ENCODE measurements at places on chromosomes 5 and 9. TPM values are rescaled to one million over a fixed set of nuclear protein-coding genes. Genes with fewer than 3 reads are reported as not detected.
A peak's percentile ranks its signal among the peaks of the same experiment; 100 is the strongest.

MACROH2A1 gene
- 302 TPM for total RNA-seq

SMIM33 gene
- 0.23 TPM for total RNA-seq

GALNT12 gene
- total RNA-seq = 2.3 TPM

DNA sequence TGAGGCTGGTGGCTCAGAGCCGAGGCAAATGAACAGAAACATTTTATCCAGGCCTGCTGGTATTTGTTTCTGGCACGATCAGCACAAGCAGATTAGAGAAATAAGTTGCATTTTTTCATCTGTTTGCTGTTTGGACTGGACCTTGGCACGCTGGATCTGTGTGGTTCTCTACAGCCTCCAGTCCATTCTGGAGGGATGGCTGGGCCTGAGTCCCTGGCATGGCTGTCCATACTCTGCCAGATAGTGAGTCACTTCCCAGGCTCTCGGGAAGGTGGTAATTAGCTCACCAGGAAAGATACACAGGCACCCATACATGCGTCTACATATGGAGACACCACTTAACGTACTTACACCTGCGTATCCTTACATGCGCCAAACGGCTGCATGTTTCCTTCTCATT is 78.6 kb downstream of the SPRY4 start:
- H3K4me3 ChIP-seq = no peak overlapping the region
- DNase-seq = no peak
- no peak overlapping the region for H3K27ac ChIP-seq
- peaks cover 2% of the 10 kb centered on the region for H3K27me3 ChIP-seq

DNA sequence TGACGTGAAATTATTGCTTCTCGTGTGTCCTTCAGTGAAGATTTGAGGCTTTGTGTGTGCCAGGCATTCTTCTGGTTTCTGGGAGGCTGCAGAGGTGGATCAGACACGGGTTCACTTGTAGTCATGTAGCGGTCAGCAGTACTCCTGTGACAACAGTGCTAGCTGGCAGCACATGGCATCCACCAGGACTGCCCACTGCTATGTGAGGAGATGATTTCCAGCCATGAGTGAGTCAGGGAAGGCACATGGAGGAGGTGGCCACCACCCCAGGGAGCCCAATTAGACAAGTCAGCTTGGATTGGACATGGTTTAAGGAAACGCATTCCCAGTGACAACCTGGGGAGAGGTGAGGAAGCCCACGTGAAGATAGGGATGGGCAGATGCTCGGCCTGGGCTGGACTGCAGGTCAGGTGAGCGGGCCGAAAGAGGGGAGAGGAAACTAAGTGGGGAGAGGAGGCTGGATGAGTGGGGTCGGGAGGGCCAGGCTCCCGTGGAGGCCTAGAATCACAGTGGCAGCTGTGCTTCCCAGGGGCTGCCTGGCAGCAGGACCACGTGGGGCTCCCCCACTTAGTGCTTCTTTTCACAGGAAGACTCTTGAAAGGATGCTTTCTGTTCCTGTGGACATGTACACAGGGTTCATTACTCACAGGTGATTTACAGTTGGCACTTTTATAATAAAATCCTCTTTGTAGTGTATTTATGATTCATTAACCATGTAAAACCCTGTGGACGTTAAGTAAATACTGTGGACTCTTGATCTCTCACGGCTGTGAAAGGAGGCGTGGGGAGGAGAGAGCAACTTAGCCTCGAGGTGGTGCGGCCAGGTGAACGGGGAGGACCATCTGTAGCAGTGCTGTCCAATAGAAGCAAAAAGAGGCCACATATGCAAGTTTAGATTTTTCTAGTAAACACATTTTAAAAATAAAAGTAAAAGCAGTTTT is 80.0 kb upstream of the OTULINL start:
- no peak for DNase-seq
- no peaks in the 10 kb centered on the region for H3K36me3 ChIP-seq
- no peak overlapping the region for H3K4me3 ChIP-seq

DNA sequence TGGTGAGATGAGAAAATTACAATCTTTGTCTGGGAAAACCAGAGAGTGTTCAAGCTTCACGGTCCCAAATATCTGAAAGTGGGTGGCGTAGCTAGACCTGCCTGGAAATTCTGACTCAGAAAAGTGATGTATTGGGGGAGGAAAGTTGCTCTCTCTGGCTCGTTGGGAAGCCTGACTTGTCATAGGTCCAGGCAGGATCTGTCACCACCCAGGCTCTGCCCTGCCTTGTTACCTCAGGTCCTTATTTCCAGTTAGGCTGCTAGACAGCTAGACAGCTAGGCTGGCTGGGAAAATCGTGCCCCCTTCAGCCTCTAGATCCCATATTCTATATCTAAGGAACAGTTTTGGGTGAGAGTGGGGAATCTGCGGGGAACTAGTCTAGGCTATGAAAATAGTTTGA is 41.0 kb upstream of the HCN1 start:
- H3K36me3 ChIP-seq = no peaks in the 10 kb centered on the region
- no peak for DNase-seq
- H3K27ac ChIP-seq = no peak overlapping the region
- H3K4me1 ChIP-seq = no peaks in the 10 kb centered on the region

GRCh38 chr5:100691548-100691947 is 156.4 kb downstream of the FAM174A start:
- peaks cover 16% of the 10 kb centered on the region for H3K4me1 ChIP-seq
- no peak overlapping the region for H3K4me3 ChIP-seq
- no peaks in the 10 kb centered on the region for H3K36me3 ChIP-seq
- DNase-seq = no peak
- H3K27ac ChIP-seq = no peak overlapping the region

- peaks cover 42% of the 10 kb centered on the region for H3K4me1 ChIP-seq
- no peaks in the 10 kb centered on the region for H3K27me3 ChIP-seq
- H3K27ac ChIP-seq = no peak overlapping the region
Observed at GRCh38 chr5:95836544-95836943, 14.0 kb upstream of the GLRX start.

- no peak overlapping the region for H3K4me3 ChIP-seq
- no peaks in the 10 kb centered on the region for H3K36me3 ChIP-seq
- DNase-seq = no peak
- no peak overlapping the region for H3K27ac ChIP-seq
- H3K4me1 ChIP-seq = no peaks in the 10 kb centered on the region
- no peaks in the 10 kb centered on the region for H3K27me3 ChIP-seq
Observed at GRCh38 chr9:16964228-16964627, 93.8 kb upstream of the BNC2 start.

GRCh38 chr9:30591461-30591860 is 1793.0 kb upstream of the ACO1 start:
- no peak overlapping the region for H3K27ac ChIP-seq
- H3K4me1 ChIP-seq = no peaks in the 10 kb centered on the region
- H3K4me3 ChIP-seq = no peak overlapping the region
- no peaks in the 10 kb centered on the region for H3K36me3 ChIP-seq

DNA sequence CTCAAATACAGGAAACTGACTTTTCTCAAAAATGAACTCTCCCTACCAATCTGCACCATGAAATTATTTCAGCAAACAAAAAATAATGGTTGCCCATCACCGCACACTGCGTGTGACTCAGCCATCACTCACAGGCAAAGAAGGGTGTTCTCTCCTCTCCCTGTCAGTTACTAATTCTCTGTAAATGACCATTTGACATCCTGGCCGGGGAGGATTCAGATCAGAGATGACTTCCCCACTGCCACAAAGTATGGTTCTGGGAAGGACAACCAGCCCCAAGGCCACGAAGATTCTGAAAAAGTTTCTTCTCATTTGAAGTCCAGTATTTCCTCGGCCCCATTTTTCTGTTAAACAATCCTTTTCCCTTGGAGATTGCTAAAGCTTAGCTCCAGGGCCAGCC is 199.4 kb downstream of the AUH start:
- peak overlapping the region; percentile 98 for H3K27ac ChIP-seq
- DNase-seq = no peak
- H3K4me1 ChIP-seq = peaks cover 65% of the 10 kb centered on the region
- peaks cover 36% of the 10 kb centered on the region for H3K36me3 ChIP-seq
- no peaks in the 10 kb centered on the region for H3K27me3 ChIP-seq

DNA sequence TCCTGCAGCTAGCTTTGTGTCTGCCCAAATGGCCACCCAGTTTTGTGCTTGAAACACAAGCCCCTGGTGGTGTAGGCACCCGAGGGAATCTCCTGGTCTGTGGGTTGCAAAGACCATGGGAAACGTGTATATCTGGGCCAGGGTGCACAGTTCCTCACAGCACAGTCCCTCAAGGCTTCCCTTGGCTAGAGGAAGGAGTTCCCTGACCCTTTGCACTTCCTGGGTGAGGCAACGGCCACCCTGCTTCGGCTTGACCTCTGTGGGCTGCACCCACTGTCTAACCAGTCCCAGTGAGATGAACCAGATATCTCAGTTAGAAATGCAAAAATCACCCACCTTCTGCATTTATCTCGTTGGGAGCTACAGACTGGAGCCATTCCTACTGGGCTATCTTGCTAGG is 865.0 kb upstream of the ACO1 start:
- H3K36me3 ChIP-seq = no peaks in the 10 kb centered on the region
- H3K27ac ChIP-seq = no peak overlapping the region
- no peak overlapping the region for H3K4me3 ChIP-seq
- no peaks in the 10 kb centered on the region for H3K27me3 ChIP-seq
- DNase-seq = no peak

DNA sequence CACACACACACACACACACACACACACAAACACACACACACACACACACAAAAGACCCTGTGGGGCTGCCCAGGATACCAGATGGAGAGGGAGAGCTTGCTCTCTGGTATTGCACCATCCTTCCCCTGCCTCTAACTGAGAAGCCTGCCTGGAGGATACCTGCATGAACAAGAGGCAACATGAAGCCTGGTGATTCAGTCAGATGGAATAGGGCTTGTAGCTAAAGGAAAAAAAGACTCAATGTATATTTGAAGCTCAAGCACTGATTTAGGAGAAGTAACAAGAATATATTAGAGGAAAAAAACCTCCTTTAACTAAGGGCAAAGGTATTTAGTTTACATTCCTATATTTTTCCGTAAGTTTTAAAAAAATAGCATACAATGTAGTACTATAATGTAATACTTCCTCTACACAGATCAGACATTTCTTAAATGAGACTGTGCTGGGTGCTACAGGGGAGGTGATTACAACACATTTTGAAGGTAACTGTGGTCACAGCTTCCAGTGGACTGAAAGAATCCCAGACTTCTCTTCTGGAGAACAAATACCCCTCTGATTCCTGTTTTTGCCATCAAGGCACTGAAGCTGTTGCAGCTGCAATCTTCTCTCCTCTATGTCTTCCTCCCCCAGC is 169.3 kb downstream of the DCP2 start:
- H3K4me3 ChIP-seq = no peak overlapping the region
- H3K36me3 ChIP-seq = no peaks in the 10 kb centered on the region
- no peak overlapping the region for H3K27ac ChIP-seq
- H3K4me1 ChIP-seq = no peaks in the 10 kb centered on the region
- no peak for DNase-seq
- peaks cover 19% of the 10 kb centered on the region for H3K27me3 ChIP-seq

GRCh38 chr9:15287309-15287708 is 19.7 kb downstream of the TTC39B start:
- no peaks in the 10 kb centered on the region for H3K27me3 ChIP-seq
- no peak overlapping the region for H3K27ac ChIP-seq
- H3K36me3 ChIP-seq = peaks cover 29% of the 10 kb centered on the region
- DNase-seq = no peak
- peaks cover 28% of the 10 kb centered on the region for H3K4me1 ChIP-seq

- H3K27ac ChIP-seq = no peak overlapping the region
- no peak overlapping the region for H3K4me3 ChIP-seq
- peaks cover 19% of the 10 kb centered on the region for H3K27me3 ChIP-seq
- H3K36me3 ChIP-seq = no peaks in the 10 kb centered on the region
- no peak for DNase-seq
- peaks cover 18% of the 10 kb centered on the region for H3K4me1 ChIP-seq
Observed at GRCh38 chr9:131754846-131755245, 15.0 kb upstream of the RAPGEF1 start.
